IPS-NIHi11 (cell line): ENCODE measurements at places on chromosomes 4 and X.

DNA sequence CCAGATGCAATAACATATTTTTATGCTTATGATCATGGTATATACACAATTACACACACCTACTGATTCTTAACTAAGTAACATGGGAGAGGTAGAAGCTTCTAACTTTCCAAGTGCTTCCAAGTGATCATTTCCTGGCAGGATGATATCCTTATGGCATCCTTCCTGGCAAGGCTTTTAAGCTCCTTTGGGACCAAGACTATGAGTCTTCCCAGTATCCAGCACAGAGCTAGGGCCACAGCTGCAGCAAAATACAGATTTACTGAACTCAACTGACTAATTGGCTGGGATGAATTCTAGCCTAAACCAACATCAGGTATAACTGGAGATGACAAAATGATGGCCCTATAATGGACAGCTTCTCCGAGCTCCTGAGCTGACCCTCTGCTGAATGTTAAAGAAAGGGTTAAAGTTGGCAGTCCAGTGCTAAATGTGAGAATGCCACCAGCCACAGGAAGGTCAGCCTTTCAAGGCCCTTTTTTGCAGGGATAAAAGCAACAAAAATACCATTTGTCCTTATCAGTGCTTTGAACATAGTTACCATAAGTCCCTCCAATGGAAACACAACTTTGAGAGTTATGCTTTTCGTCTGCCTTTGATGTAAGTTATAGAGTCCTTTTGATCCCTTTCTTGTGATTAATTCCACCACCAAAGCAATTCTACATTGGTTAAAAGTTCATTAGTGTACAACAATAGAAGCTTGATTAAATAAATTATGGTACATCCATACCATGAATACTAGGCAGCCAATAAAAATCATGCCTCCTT lies 73.4 kb downstream of the MGST2 start:
- DNase-seq: no peak

- DNase-seq: no peak
Measured at GRCh38 chr4:157898836-157899605, 273.8 kb downstream of the GASK1B start.

GRCh38 chr4:59647011-59647410 lies 1553.1 kb upstream of the ADGRL3 start:
- DNase-seq: no peak

GRCh38 chr4:176741253-176741652 lies 51.5 kb downstream of the VEGFC start:
- DNase-seq: no peak

DNA sequence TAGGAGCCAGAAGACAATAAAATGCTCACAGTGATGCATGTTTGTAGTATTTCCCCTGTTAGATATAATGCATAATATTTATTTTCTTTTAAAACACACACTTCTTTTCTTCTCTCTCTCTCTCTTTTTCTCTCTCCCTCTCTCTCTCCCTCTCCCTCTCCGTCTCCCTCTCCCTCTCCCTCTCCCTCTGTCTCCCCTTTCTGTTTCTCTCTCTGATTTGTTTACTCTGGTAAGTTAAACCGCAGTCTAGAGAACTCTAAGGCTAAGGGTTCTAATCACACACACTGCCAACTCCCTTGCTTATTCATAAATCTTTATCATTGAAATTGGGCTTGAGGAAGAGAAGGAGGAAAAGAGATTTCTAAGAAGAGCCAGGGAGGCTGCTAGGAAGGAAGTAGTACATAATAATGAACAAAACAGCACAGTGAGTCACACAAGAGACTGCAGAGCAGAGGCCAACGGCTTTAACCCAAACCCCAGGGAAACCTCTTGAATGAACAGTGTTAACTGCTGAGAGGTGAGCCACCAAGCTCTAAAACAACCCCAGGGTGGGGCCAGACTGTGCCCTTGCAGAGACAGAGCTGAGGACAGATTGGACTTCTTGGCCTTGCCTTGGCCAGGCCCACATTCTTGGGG lies 9.1 kb upstream of the PHOX2B start:
- DNase-seq: no peak

GRCh38 chrX:9278475-9279233 lies 186.2 kb upstream of the TBL1X start:
- DNase-seq: no peak

DNA sequence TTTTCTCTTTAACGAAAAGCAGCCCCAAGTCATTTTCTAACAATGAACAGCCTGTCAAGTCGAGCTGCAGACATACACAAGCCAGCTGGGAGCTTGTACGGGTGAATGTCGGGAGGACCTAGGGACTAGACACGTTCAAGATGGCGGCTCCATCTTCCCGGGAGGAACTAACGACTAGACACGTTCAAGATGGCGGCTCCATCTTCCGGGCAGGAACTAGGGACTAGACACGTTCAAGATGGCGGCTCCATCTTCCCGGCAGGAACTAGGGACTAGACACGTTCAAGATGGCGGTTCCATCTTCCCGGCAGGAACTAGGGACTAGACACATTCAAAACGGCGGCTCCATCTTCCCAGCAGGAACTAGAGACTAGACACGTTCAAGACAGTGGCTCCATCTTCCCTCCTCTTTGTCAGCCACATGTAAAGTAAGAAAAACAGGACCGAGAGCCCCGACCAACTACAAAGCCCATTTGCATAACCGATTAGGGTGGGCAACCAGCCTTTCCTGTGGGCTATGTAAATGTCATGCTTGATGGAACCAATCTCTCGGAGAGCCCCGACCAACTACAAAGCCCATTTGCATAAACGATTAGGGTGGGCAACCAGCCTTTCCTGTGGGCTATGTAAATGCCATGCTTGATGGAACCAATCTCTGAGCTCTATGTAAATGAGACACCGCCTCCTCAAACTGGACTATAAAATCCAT lies 175.5 kb downstream of the DHRSX start:
- DNase-seq: no peak

DNA sequence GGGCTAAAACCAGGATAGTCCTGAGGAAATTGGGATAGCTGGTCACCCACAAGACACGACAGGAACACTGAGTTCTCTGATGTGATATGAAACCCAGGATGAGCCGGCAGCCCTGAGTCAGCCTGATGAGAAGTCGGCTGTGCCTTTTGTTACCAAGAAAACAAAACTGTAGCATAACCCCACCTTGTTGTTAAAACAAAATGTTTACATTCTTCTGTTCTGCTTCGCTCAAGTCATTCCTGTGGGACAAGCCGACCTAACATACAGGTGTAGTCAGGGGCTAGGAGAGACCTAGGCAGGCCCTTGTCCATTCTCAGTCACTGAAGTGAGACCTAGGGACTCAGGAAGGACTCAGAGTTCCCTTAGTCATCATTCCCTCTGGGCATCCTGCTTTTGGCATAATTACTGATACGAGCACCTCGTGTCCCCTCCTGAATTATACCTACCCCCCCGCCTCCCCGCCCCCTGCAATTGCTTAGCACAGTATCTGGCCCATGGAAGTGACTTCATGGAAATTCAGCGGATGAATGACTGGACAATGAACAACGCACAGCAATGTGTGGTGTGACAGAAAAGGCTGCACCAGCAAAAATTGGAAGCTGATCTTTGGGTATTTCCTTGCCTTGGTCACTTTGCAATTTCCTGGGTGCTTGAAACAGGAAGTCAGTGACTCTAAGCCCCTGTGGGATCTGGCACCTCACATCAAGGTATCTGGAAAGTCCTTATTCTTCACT lies 31.9 kb upstream of the TLR2 start:
- no peak for DNase-seq

DNA sequence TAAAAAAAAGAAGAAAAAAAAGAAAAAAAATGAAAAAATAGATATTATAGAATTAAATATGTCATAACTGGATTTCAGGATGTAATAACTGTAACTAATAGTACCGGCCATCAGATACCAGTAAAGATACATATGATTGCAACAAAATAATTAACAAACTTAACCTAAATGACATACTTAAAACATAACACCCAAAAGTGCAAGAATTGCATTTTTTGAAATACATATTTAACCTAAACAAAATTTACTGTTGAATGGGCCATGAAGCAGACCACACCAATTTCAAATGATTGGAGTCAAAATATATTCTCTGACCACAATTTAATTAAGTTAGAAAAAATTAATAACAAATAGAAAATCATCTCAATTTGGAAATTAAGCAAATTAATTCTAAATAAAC lies 33.1 kb downstream of the GABRA3 start:
- no peak for DNase-seq

GRCh38 chr4:62644372-62644771 lies 1444.2 kb downstream of the ADGRL3 start:
- DNase-seq: peak; percentile 10

GRCh38 chr4:89837993-89838390 lies 1.0 kb upstream of the SNCA start:
- peak; percentile 56 for DNase-seq

GRCh38 chr4:147799986-147800555 lies 68.2 kb downstream of the ARHGAP10 start:
- DNase-seq: no peak

DNA sequence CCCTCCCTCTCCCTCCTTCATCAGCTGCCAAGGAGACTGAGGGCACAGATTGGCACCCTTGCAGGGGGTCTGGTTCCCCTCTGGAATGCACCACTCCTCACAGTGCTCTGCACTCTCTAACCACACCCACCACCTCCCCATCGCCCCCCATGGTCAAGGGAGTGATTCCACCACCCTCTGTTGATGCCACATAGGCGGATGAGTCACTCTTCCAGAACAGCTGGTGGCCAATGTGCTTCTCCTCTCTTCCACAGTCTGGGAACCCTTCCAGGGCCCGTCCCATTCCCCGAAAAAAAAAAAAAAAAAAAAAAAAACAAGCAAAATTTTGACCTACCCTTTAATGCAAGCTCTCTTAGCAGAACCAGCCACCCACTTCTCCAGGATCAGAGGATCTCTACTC lies 341.3 kb upstream of the KLF3 start:
- peak; percentile 32 for DNase-seq

DNA sequence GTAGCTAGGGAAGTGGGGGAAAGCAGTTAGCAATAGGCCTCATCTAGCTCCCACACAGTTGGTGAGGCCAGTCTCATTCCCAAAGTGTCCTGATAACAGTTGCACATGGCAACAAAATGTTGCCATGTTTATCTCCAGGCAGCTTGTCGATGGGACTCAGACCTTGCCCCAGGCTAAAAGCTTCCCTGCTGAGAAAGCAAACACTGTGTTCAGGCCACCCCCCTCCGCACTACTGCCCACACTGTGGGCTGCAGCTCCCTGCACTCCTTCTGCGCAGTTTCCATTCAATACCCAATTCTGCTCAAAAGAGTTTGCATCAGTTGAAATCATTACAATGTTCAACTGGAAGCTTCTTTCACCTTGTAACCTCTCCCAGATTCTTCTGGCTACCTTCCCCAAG lies 287.8 kb upstream of the GK2 start:
- no peak for DNase-seq

- DNase-seq: no peak
Measured at GRCh38 chrX:154010330-154011087, 9.2 kb downstream of the IRAK1 start.

DNA sequence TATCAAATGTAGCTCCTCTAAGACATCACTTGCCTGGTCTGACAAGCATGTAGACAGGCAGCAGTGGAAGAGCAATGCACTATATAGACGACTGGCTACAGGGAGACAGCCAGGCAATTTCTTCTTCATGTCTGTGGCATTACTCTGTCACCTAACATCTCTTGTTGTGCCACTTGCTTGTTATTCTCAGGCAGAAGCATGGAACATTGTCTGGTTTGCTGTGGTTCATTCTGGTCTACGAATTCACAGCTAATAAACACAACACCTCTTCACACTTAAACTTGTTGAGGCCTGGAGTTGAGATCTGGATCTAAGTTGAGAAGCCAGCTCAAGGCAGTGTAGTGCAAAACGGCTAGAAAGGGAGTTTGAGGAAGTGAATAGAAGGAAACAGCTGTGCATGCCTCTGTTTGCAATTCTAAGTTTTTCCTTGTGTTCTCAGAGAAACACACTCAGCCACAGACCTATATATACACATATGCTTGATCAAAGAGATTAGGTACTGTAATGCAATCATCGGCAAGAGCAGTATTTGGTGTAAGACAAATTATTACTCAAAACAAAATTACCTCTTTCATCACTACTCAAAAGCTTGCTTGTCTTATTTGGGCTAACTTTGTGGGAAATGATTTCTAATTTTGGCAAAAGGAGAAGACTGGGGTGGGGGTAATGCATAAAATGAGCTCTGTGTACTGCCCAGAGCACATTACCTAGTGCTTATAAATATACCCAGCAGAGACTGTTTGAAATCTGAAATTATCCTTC lies 243.8 kb downstream of the PPP3CA start:
- DNase-seq: no peak

- no peak for DNase-seq
Measured at GRCh38 chr4:70830054-70830453, 9.6 kb downstream of the GRSF1 start.

DNA sequence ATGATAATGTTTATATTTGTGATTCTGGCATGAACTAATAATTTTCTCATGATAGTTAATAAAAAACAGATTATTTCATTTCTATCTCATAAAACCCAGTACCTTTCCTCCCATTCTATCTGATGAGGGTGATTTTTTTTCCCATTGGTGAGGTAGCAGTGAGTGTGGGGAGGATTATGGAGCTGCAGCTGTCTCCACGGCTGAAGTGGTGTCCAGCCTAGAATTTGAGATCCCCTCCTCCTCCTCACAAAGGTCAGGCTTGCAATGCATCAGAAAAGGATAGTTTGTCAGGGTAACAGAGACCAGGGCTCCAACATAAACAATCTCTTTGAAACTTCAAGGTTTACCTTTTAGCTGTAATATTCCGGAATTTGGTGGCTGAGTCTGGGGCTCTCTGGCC lies 60.9 kb downstream of the C4orf51 start:
- DNase-seq: no peak

DNA sequence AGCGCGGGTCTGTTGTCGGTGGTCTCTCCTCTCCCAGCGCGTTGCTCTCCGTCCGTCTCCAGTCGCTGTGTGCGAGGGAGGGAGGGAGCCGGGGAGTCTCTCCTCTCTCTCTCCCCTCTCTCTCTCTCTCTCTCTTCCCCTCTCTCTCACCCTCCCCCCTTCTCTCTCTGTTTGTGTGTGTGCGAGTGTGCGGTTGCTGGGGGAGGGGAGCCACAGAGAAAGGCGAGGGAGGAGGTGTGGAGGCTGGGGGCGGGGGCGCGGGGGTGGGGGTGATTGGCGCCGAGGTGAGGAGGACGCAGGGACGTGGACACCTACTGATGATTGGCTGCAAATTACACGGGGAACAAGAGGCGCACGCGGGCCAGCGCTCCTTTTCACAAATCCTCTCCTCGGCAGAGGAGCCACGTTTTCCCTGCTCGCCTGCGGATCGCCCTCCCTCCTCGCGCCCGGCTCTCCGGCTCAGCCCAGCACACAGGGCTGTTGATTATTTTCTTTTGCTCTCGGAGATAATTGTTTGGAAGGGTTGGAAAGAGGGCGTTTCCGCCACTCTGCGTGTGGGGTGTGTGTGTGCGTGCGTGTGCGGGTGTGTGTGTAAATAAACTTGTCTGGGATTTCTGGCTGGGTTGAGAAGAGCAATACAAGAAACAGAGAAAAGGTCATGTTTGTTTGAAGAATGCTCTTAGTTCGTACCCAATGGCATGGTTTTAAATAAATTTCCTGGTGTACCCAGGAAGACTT lies at the start of gene CXXC4:
Gene CXXC4 (minus strand): TSS at position 73 of the 738 bp plus-strand sequence. CDS start 3,092 bp downstream, outside the sequence.
- DNase-seq: peak; percentile 67
